Stromal cell of bone marrow (primary cell): ENCODE measurements at places on chromosomes 3 and 15.

GRCh38 chr15:78315686-78316282 is 16.4 kb upstream of the SKIC8 start:
- no peak for DNase-seq

GRCh38 chr3:20945892-20946291 is 759.9 kb upstream of the SGO1 start:
- DNase-seq = no peak

DNA sequence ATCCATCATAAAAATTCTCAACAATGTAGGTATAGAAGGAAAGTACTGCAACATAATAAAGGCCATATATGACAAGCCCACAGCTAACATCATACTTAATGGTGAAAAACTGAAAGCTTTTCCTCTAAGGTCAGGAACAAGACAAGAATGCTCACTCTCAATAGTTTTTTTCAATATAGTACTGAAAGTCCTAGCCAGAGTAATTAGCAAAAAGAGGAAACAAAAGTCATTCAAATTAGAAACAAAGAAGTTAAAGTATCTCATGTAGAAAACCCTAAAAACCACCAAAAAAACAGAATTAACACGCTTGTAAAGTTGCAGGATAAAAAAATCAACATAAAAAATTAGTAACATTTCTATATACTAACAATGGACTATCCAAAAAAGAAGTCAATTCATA is 61.8 kb downstream of the MYH15 start:
- DNase-seq = no peak

DNA sequence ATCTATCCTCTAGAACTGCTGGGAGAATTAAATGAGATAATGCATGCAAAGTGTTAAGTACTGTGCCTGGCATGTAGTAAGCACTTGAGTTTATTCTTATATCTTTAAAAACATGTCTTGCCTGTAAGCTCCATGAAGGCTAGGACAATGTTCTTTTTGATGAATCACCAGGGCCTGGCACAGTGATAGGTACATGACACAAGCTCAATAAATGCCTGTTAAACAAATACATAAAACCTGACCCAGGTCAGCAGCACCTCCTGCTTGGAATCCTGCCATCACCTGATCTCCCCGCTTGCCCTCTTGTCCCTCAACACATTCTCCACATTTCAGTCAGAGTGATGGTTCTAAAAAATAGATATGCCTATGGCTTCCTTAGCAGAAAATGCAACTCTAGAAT is 186.8 kb downstream of the CHST2 start:
- no peak for DNase-seq

DNA sequence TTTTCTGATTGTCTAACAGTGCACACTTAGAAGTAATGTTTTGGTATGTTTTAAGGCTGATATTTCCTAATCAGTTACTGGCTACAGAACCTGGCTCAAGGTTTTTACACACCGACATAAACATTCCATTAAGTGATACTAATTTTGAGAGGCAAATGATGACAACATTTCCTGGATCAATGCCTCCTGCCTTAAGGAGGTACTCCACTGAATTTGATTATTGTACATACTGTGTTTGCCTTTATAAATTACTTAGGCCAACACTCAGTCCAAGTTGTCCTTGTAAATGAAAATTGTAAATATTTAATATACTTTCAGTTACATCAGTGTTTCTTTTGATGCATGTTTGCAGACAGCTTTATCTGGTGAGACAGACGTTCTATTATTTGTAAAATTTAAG is 24.2 kb upstream of the LXN start:
- no peak for DNase-seq

- no peak for DNase-seq
These were observed 311.7 kb upstream of the ICE2 start for GRCh38 chr15:60790641-60791040.

DNA sequence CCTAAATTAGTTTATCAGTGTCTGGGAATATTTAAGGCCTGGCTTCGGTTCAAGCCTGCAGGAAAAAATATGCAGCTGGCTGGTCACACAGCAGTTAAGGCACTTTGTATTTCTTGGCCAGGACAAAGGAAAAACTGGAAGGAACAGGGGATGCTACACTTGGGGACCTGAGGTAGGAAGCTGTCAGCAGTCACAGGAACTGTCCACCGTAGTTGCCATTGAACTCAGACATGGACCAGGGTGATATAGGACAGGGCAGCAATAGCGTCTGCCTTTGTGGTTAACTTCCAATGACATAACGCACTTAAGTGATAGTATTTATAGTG is 49.1 kb downstream of the NR1D2 start:
- no peak for DNase-seq

GRCh38 chr15:74036271-74037170 is 42.0 kb downstream of the PML start:
- no peak for DNase-seq

GRCh38 chr15:69906256-69907185 is 191.2 kb downstream of the TLE3 start:
- DNase-seq = no peak

- no peak for DNase-seq
These were observed 63.9 kb downstream of the IMPG2 start for GRCh38 chr3:101256511-101256910.

GRCh38 chr15:92992720-92993119 is 92.6 kb downstream of the CHD2 start:
- DNase-seq = no peak

GRCh38 chr15:94631608-94632007 is 400.2 kb downstream of the MCTP2 start:
- no peak for DNase-seq

DNA sequence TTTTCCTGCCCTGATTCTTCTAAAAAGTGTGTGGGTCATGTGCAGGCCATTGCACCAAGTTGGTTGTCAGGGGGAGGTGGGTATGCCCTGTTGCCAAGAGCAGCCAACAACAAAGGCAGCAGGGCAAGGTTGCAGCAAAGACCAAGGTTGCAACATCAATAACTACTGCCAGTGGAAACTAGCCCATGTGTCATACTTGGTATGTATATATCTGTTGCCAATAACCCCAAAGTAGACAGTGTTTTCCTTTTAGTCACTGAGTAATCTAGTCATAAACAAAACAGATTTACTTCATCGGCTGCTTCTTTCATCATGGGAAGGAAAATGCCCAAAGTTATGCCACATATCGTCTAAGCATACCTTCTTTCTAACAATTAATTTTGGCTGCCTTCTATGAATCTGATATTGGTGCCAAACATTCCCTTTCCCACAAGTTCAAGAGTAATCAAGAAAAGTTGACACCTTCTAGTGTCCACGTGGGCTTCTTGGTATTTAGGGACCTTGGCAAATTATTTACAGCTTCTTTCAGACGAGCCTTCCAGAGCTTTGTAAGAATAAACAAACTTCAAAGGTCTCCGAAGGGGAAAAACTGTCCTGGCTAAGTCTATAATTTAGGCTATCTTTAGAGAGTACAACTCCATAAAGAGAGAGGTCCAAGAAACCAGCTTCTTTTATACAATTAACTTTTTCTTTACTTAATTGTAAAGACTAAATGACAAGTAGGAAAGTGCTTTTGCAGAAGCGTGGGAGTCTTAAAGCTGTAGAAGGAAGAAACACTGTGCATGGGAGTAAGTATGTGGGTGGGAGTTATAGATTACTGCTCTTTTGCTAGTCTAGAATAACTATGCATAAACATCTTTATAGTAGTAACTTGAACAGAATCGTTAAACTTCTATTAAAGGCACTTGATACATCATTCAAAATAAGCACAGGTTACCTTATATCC is 10.0 kb upstream of the MBNL1 start:
- peak; percentile 99 for DNase-seq

GRCh38 chr3:139953131-139953910 is 18.3 kb downstream of the CLSTN2 start:
- DNase-seq = no peak

DNA sequence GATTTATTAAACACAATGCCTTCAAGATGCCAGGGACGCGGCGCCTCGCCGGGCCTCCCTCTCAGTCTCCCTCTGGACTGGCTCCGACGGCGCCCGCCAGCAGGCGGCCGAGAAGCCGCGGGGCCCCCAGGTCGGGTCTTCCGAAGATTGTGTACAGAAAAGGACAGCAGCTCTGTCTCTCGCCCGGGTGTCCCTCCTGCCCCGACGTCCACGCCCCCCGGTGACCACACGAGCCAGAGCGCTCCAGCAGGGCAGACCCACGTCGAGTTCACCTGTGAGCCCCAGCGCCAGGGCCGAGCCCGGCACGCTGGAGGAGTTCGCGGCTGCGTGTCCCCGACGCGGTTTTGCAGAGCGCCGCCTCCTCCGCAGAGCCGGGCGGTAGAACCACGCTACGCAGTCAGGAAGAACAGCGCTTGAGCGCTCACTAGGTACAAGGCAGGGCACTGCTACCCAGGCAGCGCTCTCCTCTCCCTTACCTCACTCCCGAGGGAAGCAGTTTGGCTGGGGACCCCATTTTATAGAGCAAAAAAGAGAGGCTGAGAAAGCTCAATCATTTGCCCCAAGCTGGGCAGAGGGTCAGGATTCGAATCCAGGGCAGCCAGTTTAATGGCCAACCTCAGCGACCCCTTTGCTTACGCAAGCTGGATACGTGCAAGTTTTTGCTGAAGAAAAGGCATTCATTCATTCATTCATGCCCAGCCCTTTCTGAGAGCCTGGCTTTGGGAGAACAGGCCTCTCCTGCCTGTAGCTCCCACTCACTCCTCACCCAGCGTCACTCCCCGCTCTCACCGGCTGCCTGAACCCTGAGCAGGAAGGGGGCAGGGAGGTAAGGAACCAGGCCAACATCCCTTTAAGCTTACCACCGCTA is 3.0 kb upstream of the TLE3 start:
- DNase-seq = no peak

- no peak for DNase-seq
These were observed 3.7 kb downstream of the EHD4 start for GRCh38 chr15:41968701-41969100.

- peak; percentile 61 for DNase-seq
These were observed 1.9 kb downstream of the KBTBD8 start for GRCh38 chr3:67000009-67000408.

- no peak for DNase-seq
These were observed 140.7 kb downstream of the MINAR1 start for GRCh38 chr15:79572691-79573404.

GRCh38 chr3:196332168-196332567 is 6.0 kb downstream of the TM4SF19 start:
- DNase-seq = no peak

DNA sequence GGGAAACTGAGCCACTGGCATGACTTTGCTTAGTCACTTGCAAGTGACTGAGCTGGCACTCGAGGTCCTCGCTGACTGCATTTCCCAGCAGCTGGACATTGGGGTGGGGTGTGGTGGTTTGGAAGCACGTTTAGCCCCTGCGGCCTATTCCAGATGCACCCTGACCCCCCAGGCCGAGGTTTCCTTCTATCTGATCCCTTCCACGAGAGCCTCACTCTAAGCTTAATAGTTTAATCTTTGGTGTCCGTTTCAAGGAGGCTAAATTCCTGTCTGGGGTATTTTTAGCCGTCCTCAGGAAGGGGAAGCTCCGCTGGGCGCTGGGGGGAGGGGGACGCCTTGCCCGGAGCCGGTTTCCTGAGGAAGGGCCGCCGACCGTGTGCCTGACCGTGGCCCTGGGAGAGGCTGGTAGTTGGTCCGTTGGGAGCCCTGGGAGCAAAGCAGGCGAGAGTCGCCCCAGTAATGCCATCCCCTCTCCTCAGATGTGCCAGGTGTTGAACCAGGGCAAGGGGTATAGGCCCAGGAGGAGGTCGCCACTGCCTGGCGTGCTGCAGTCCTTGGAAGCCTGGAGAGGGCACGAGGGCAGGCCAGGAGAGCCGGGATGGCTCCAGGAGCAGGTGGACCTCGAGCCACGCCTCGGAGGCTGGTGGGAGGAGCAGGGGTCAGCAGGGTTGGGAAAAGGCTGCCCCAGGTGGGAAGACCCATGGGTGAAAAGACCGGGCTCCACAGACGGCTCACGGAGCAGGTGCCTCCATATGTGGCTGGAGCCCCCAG is 37.2 kb downstream of the IDH2 start:
- DNase-seq = no peak

DNA sequence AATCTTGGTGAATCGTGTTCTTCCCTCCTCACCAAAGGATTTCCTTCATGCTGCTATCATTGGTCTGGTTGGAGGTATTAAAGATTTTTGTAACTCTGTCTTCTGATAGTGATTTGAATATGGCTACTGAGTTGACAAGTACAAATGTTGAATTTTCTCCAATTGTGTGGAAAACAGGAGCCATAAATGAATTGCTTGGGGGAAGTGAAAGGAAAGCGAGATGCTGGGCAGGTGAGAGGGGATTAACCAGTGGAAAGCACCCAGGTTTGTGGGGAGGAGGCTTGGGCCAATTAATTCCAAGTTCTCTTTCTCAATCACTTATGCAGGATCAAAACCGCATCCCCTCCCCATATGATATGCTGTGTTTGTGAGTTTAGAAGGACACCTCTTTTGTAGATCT is 372.5 kb downstream of the IL20RB start:
- DNase-seq = no peak

- no peak for DNase-seq
These were observed 237.5 kb upstream of the TBC1D5 start for GRCh38 chr3:17979911-17980310.

DNA sequence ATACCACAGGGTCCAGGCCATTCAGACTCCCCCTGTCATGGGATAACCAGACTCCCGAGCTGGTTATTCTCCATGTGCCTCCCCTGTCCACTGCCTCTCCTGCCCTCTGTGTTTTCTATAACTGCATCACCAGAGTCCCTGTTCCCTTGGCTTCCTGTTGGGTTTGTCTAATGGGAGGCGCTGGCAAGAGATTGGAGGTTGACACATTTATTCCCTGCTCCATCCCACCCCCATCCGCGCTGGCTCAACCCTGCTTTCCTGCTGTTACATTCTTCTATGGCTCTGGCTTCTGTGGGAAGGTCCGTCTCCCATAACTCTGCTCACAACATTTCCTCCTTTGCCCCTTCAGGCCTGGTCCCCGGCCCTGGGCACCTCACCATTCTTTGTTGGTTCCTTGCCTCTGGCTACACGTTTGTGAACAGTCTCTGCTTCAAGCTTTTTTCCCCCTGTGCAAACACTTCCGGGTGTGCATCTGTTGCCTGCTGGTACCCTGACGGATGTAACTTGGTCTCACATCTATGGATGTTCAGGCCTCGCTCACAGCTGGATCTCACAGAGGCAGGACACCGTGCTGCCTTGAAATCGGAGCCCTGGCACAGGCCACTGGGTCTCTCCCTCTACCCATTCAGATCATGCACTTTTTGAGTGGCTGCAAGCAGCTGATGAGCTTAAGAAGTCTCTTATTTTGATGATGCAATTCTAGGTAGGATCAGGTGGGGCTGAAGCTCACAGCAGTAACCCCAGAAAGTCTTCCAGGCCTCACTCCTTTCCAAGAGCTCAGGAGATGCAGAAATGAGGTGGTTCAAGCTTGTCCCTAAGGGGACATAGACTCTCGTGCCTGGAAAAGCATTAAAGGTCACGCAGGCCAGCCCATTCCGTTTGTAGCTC is 68.6 kb upstream of the ATP13A3 start:
- DNase-seq = no peak
